ENCODE measurements at places on chromosomes 12 and 14.

DNA sequence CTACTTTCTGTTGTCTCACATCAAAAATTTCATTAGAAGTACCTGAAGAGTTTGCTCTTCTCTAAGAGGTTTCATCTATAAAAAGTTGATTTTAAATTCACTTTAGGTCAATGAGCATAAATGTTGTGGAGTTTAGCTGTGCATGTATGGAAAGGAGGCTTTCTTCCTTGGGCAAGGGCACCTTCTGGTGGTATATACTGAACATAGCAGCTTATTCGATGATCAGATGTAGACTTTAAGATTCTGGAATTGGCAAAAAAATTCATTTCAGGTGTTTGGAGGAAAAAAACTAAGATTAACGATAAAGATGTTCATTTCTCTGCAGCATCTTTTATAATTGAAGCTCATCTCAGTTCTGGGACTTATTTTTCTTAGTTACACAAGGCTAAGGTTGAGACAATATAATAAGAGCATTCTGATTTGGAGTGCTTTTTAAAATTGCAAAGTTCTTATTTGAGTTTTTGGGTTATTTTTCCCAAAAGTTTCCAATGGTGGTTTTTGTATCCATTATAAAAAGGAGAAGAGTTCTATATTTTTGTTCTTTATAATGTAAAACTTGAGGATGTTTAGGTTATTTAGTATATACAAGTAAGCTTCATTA, 46.8 kb downstream of the TMEM117 start:
- peak; percentile 16 for DNase-seq

DNA sequence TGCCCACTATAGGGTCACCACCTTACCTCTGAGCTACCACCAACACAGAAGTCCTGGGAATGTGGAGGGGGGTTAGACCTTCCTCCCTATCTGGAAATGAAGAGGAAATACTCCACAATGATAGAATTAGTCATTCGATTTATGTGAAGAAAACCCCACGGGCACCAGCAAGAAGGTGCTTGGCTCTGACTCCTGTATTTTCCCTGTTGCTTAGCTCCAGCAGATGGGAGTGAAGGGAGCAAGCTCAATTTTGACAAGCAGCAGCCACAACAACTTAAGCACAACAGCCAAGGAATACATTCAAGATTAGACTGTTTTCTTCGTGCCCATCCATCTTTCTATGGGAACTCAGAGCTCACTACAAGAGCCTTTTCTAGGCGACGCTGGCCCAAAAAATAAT, 191.7 kb downstream of the SPTSSA start:
- no peak for DNase-seq

DNA sequence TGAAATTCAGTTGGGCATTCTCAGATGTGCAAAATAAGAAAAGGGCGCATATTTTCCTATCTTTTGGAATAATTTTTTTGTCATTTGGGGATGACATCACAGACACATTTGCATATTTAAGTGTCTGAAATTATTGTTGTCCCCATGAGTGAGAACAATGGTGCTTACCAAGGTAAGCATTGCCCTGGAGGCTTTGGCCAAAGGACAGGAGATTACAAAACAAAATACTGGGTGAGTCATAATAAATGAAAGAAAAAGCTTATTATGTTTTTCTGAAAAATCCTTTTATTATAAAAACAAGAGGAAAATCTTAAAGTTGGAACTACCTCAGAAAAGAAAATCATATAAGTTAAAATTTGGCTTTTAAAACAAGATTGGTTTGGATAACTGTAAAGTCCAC, 254.9 kb downstream of the BTG1 start:
- DNase-seq, result no peak

DNA sequence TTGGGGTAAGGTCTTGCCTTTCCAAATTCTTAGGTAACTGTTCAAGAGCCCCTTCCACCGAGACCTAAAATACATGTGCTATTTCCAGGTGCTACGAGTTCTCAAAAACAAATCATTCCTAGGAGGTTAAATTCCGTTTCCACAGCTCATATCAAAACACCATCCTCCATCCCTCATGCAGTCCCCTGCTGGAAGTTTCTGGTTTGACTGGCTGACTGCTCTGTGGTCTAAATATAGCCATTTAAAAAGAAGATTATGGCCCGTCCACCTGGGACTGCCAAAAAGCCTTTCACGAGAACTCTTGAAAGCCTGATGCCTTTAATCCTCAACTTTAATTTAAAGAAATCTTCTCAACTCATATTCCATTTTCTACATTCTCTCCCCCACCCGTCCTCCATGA, 201.5 kb upstream of the MYL2 start:
- no peak for DNase-seq

GRCh38 chr12:76085520-76085868, 1.0 kb upstream of the NAP1L1 start:
- peak; percentile 31 for DNase-seq

DNA sequence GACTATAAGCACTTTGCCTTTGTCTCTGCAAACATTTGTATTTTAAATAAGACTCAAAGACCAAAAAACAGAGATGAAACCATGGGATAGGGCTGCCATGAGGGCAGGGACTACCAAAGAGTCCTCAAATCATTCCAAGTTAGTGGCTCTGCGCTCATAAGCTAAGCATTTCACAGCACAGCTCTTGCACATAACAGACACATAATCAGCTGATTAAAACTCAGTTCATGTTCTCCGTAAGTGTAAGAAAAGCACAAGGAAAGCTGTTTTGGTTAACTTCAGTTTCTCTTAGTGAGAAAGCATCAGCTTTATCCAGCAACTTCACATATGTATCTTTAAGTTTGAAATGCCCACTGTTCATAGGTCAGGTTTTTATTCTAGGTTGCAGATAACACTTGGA, 54.9 kb downstream of the IRAK3 start:
- no peak for DNase-seq

GRCh38 chr12:56995201-56995929, 11.0 kb downstream of the ZBTB39 start:
- no peak for DNase-seq

DNA sequence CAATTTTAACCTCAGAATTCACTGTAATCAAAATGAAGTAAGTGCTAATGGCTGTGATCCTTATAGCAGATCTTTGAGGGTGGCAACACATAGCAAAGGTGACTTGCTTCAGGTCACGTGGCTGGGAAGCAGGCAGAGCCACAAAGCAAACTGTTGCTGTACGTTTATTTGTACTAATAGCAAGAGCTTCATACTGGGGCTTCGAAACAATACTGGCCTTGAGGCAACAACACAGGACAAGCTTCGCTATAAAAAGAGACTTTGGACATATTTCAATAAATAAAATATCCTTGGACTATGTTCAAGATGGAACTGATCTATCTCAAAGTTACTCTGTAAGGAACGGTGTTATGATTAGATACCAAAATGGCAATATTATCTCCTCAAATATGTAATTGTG, 44.6 kb downstream of the MSRB3 start:
- no peak for DNase-seq

DNA sequence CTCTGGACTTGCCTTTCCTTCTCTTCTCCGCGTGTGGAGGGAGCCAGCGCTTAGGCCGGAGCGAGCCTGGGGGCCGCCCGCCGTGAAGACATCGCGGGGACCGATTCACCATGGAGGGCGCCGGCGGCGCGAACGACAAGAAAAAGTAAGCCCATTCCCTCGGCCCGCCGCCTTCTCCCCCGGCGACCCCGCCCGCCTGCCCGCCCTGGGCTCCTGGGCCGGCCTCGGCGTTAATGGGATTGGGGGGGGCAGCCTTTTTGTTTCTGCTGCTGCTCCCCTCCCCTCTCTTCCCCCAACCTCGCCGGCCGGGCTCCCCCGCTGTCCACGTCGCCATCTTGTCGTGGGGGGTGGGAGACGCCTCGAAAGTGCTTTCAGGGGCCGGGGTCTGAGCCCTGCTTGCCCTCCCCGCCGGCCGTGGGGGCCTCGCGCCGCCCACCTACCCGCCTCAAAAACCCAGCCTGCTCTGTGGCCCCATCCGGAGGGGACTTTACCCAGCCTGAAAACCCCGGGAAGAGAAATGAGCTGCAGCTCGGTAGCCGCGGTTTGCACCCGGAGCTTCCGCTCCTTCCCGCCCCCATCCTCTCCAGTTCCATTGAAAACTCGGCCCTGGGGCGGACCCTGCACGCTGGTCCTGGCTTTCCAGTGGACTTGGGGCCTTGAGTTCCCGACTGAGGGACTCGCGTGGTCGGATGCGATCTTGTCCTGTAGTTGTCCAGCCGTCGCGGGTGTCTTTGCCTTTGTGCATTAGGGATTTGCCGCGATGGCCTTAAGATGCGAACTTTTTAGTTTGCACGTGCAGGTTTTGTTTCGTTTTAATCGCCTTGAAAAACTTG, 598 bp downstream of the HIF1A start:
- peak; percentile 64 for DNase-seq

GRCh38 chr12:96988919-96989318, 81.9 kb downstream of the NEDD1 start:
- no peak for DNase-seq

- no peak for DNase-seq
These were observed 11.7 kb upstream of the COL2A1 start for GRCh38 chr12:48015954-48016353.

- DNase-seq, result no peak
These were observed 35.4 kb downstream of the SLC38A1 start for GRCh38 chr12:46233423-46233822.

- no peak for DNase-seq
These were observed 93.3 kb downstream of the CIT start for GRCh38 chr12:119783787-119784186.

DNA sequence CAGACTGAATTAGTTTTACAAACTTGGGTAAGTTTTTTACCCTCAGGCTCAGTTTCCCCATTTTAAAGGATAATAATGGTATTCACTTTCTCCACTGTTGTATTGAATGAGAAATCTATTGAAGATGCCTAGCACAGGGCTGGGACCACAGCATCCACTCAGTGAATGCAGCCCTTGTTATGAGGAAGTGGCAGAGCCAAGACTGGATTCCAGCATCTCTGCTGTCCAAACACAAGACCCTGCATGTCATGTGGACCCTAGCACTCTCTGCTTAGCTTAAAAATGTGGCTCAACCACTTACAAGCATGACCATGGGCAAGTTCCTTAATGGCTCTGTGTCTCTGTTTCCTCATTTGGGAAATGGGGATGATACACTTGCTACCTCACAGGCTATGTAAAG, 24.1 kb upstream of the TRIM9 start:
- no peak for DNase-seq

DNA sequence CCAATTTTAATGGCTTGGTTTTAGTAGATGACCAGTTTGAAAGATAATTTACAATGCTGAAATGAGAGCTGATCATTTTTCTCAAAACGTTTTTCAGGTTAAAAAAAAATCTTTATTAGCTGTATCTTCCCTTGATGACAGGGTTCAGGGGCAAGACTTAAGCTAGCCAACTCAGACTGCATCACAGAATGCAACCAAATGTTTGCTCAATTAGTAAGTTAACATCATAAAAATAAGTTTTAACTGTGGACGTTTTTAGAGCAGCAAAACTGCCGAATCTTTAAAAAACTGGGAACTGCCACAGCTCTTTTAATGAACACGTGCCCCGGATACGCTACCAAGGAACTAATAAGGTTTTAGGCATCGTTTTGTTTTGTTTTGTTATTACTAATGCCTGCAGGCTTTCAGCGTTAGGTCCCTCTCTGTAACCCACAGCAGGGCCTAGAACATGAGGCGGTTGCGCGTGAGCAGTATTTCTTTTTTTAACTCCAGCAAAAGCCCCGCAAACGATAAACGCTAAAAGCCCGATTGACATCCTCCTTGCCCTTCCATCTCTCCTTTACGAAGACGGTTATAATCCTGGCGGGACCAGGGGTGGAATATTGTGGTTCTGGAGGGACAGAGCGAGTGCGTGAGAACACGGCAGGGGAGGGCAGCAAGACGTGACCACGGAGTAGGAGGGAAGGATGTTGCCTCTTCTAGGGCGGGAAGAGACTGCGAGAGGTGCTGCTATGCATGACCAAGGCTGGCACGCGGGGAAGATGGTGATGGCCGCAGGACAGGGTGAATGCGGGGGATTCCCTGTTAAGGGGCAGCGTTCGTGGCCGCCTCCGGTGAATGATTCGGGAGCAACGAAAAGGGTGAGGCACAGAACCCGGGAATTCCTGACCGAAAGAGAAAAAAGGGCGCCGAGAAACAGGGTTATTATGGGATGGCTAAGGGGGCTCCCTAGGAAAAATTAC, 652 bp downstream of the SUPT16H start:
- DNase-seq, result peak; percentile 62

GRCh38 chr14:36241183-36241582, 64.7 kb upstream of the PTCSC3 start:
- DNase-seq, result no peak

GRCh38 chr14:90593254-90594040, 196.6 kb downstream of the CALM1 start:
- no peak for DNase-seq

GRCh38 chr14:98906123-98906995, 365.6 kb downstream of the BCL11B start:
- no peak for DNase-seq

GRCh38 chr12:93743229-93743998, 66.2 kb downstream of the CRADD start:
- DNase-seq, result no peak

GRCh38 chr12:66090157-66090556, 40.4 kb downstream of the LLPH start:
- DNase-seq, result no peak

- DNase-seq, result no peak
These were observed 54.3 kb downstream of the TECPR2 start for GRCh38 chr14:102417001-102417431.

DNA sequence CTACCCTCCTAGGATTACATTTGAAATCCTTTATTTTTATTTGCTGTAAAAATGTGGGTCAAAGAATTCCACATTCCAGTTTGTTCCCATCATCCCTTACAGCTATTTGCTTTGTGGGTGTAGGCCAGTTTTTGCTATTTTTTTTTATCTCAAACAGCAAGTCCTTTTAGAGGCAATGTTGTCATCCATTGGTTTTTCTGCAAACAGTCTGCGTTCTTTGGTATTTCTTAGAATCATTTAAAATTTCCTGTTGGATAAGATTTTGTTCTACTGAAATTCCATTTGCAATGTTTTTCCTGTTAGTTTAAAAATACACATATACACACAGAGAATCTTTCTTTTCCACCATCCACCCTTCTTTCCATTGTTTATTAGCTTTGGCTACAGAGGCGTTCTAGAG, 53.3 kb upstream of the STK38L start:
- no peak for DNase-seq
